ENCODE measurements at places on chromosomes 5 and 9.

- no peak for DNase-seq
Observed at GRCh38 chr9:96343515-96344360, 39.8 kb downstream of the SLC35D2 start.

- no peak for DNase-seq
Observed at GRCh38 chr9:93263334-93264229, 79.6 kb downstream of the WNK2 start.

GRCh38 chr5:103573411-103573810 lies 10.8 kb upstream of the NUDT12 start:
- no peak for DNase-seq

GRCh38 chr5:57770039-57770438 lies 287.4 kb upstream of the ACTBL2 start:
- no peak for DNase-seq

- DNase-seq: no peak
Observed at GRCh38 chr9:28004900-28005299, 431.6 kb upstream of the C9orf72 start.

- DNase-seq: no peak
Observed at GRCh38 chr9:18999173-18999785, 33.7 kb downstream of the SAXO1 start.

GRCh38 chr9:88757406-88758010 lies 222.5 kb downstream of the NXNL2 start:
- no peak for DNase-seq

- no peak for DNase-seq
Observed at GRCh38 chr5:112560371-112560770, 141.3 kb upstream of the EPB41L4A start.

GRCh38 chr5:122150215-122150614 lies 20.9 kb downstream of the ZNF474 start:
- no peak for DNase-seq

DNA sequence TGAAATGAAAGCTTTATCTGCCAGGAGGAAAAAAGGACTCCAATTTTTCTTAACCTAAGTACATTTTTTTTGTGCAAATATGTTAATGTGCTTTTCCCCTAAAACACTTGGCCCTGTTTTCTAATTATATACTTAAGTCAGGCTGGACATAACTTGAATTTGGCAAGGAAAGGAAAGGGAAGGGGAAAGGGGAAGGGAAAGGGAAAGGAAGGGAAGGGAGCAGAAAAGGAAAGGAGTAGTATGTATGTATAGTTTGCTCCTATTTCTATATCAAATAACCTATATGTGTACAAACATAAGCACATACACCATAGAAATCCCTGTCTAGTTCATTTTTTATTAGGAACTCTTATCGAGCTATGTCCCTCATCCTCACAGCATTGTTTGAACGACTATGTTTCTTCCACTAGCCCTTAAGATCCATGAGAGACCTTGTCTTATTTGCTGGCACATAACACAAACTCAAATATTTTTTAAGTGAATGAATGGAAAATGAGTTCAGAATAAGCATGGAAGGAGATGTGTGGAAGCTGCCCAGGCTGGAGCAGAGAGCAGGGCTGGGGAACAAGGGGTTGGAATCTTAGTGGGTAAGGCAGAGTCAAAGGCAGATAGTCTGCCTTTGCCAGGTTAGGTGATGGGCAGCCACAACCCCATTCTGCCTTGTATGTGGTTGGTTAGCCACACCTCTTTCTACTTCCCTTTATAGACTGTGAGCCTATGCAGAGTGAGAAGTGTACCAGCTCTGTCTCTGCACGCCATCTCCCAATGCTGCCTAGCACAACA lies 70.0 kb downstream of the KLHL3 start:
- no peak for DNase-seq

DNA sequence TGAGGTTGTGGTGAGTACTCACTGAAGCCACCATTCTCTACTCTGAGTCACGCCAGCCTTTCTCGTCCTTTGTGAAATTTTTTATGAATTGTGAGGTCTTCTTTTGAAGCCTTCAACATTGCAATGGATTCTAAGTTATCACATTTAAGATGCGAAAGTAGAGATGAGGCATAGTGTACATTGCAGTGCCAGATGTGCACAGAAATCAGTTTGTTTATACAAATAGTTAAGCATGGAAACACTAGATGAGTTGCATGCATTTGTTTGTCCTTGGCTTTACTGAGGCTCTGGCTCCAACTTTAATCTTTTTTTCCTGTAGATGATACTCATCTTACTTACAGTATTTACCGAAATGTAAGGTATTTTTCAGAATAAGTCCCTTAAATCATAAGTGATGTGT lies 453.7 kb upstream of the RIOK2 start:
- no peak for DNase-seq

DNA sequence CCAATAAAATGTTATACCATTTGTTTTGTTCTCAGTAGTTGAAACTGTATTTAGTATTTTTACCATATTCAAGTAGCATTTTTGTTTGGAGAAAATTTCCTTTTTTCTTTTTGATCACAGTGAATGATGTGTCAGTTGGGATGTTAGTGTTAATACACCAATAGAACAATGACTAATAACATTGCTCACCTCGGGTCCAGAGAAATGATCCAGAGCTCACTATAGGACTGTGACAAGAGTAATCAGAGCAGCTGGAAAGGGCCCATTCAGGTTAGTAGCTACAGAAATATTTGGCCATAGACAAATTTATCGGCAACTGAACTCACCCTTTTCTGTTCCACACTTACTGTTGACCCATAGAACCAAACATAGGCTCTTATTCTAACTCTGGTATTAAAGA lies 989.2 kb downstream of the TLE4 start:
- no peak for DNase-seq

DNA sequence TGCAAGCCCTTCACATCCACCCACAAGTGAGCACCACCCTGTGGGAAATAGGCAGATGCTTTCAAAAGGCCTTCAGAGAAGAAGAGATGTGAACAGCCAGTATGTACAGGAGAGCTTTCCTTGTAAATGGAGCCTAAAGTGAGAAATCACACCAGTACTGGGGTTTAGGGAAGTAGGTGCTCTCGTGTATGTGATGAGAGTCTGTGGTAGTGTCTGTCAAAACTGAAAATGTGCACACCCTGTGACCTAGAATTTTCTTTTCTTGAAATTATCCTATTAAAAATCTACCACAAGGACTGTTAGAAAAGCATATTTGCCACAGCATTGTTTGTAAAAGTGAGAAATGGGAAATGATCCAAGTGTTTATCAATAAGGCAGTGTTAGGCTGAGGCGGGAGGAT lies 16.6 kb downstream of the OTULINL start:
- no peak for DNase-seq

- DNase-seq: no peak
Observed at GRCh38 chr5:107025712-107026497, 644.8 kb downstream of the EFNA5 start.

DNA sequence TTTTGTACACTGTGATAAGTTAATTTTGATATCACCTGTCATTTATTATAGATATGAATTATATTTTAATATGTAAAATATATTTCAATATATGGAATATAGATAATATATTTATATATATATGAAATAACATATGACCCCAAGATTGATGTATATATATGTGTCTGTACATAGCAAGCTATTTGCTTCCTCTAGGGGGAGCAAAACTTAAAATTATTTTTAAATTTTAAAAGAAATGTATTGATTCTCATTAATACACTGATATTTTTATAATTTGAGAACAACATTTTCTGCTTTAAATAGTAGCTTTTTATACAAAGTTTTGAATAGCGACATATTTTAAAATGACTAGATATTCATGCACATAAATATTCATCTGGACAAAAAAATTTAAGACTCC lies 272.0 kb downstream of the DMRTA1 start:
- DNase-seq: no peak

GRCh38 chr5:167967494-167968177 lies 323.8 kb upstream of the WWC1 start:
- no peak for DNase-seq

DNA sequence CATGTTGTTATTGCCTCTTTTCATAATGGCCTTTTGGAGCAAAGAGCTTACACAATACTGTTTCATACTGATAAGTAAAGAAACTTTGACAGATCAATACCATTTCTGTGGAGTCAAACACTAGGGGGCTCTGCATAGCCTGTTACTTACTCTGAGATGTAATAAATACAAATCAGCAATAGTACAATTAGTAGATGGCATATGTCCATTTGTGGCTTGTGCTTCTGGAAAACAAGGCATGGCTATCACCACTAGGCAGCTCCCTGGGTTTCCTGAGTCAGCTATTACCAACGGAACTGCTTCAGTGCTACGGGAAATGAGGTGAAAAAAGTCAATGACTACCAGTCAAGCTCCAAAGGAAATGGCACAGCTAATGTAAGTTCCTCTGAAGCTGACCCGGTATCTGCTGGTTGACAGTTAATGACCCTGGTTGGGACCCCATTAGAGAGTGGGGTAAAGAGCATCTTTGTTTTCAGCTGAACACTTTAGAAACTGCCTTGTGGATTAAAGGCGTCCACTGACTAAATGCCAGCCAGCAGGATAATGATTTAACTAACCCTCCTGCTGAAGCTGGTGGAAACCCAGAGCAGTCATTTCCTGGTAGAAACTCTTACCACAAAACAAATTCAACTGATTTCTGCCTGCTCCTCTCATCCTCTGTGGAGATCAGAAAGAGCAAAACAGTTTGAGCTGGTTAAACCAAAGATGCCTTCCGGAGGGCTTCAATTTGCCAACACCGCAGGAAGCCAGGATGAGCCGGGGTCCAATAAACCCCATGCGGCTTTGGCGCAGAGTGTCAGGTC lies 69.0 kb upstream of the FAM169A start:
- no peak for DNase-seq

DNA sequence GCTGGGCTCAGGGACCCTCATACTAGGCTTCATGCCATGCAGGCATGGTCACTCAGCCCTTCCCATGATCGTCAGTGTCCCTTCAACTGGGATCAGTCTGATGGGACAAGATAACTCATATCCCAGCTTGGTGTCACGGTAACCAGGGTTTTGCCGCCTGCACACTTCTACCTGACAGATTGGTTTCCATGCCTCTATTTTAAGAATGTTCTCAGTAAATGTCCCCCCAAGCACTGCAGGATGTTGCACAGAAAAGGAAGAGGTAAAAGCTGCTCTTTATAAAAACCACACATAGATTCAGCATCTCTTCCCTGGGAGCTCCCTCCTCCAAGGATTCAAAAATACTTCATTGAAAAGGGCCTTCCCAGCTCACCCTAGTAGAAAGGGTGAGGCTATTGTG lies 56.1 kb downstream of the SLIT3 start:
- DNase-seq: no peak

DNA sequence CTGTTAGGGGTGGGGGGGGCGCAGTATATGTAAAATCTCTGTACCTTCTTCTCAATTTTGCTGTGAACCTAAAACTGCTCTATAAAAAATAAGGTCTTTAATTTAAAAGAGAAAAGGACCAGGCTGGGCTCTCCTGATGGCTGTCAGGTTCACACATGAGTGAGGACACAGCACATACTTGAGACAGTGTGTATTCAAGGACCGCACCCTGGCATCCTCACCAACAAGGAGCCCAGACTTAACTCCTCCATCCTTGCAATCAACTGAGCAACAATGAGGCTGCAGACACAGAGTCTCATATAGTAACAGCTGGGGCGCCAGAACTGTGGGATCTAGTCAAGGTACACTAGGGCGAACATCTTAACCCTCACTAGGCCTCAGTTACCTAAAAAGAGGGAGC lies 9.8 kb downstream of the TNIP1 start:
- DNase-seq: no peak

- DNase-seq: no peak
Observed at GRCh38 chr9:137295849-137296669, 6.0 kb downstream of the NRARP start.

GRCh38 chr5:100864931-100865330 lies 38.2 kb downstream of the ST8SIA4 start:
- no peak for DNase-seq
